Placental epithelial cell (primary cell): ENCODE measurements at places on chromosomes 4 and X. TPM values are rescaled to one million over a fixed set of nuclear protein-coding genes. Genes with fewer than 3 reads are reported as not detected.

The MAGEA9B gene
- total RNA-seq: not detected in 2 replicates

The GYG2 gene
- total RNA-seq: 0.76 and 2.0 TPM in 2 replicates

The GYPB gene
- total RNA-seq: not detected in 2 replicates

The GRIA3 gene
- total RNA-seq: 0.76 TPM in 1 of 2 replicates, not detected in the other

The USP26 gene
- total RNA-seq: not detected in 2 replicates

The SOD3 gene
- 0.65 and 2.4 TPM in 2 replicates for total RNA-seq

The USO1 gene
- 76.9 and 95.0 TPM in 2 replicates for total RNA-seq

The PAGE2 gene
- total RNA-seq: not detected in 2 replicates

The CXorf49 gene
- total RNA-seq: 0.39 TPM in 1 of 2 replicates, not detected in the other

The RBMXL3 gene
- not detected in 2 replicates for total RNA-seq

The SPATA4 gene
- not detected in 2 replicates for total RNA-seq

The ADGRL3 gene
- total RNA-seq: 5.9 and 7.9 TPM in 2 replicates

The MTM1 gene
- 11.0 and 12.3 TPM in 2 replicates for total RNA-seq

The ARHGAP6 gene
- 0.11 and 4.7 TPM in 2 replicates for total RNA-seq

The PPP2R2C gene
- 0.39 and 0.65 TPM in 2 replicates for total RNA-seq

The TBC1D8B gene
- total RNA-seq: 7.9 and 8.8 TPM in 2 replicates

The ADH1C gene
- total RNA-seq: not detected in 2 replicates

The BGN gene
- total RNA-seq: 0.11 and 0.39 TPM in 2 replicates

The CSN1S1 gene
- total RNA-seq: not detected in 2 replicates

The DCHS2 gene
- total RNA-seq: under 0.01 TPM in 2 replicates

The SSX2B gene
- total RNA-seq: not detected in 2 replicates

The CT45A1 gene
- not detected in 2 replicates for total RNA-seq

The PDGFRA gene
- 0.76 and 2.0 TPM in 2 replicates for total RNA-seq

The ARHGEF38 gene
- total RNA-seq: under 0.01 TPM in 1 of 2 replicates, not detected in the other

The PROM1 gene
- total RNA-seq: under 0.01 TPM in 1 of 2 replicates, not detected in the other

The PRR32 gene
- not detected in 2 replicates for total RNA-seq

The PAGE5 gene
- not detected in 2 replicates for total RNA-seq

The SUPT20HL2 gene
- total RNA-seq: not detected in 2 replicates

The NKX1-1 gene
- total RNA-seq: not detected in 2 replicates

The MGARP gene
- total RNA-seq: 0.79 and 1.4 TPM in 2 replicates

The SPANXN4 gene
- total RNA-seq: not detected in 2 replicates

The ATP1B4 gene
- 0.11 TPM in 1 of 2 replicates, not detected in the other for total RNA-seq

The G3BP2 gene
- 108 and 151 TPM in 2 replicates for total RNA-seq

The NLRP2B gene
- total RNA-seq: not detected in 2 replicates
